ENCODE measurements at places on chromosomes 2 and 18.

DNA sequence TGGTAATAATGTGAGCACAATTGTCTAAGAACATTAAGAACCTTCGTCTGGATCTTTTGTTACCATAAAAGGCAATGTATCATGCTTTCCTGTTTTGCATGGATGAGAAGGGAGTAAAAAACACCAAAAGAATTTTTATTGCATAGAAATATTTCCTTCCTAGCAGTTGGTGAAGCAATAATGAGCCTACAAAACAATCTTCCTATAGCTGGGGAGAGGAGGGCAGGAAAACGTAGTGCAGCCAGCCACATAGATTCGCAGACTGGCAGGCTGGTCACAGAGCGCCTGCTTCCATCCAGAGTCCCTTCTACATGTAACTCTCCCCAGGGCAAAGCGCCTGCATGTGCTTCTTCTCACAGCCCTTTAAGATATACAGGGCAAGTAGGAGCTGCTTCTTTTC, 190.4 kb downstream of the BABAM2 start:
- DNase-seq = peak; percentile 94

DNA sequence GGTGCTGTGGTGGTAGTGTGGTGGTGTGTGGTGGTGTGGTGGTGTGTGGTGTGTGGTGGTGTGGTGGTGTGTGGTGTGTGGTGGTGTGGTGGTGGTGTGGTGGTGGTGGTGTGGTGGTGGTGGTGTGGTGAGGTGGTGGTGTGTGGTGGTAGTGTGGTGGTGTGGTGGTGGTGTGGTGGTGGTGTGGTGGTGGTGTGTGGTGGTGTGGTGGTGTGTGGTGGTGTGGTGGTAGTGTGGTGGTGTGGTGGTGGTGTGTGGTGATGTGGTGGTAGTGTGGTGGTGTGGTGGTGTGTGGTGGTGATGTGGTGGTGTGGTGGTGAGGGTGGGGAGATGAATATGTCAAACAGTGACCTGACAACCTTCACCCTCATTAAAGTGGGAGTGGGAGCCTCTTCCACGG, 55.6 kb upstream of the DLGAP1 start:
- DNase-seq = peak; percentile 2

DNA sequence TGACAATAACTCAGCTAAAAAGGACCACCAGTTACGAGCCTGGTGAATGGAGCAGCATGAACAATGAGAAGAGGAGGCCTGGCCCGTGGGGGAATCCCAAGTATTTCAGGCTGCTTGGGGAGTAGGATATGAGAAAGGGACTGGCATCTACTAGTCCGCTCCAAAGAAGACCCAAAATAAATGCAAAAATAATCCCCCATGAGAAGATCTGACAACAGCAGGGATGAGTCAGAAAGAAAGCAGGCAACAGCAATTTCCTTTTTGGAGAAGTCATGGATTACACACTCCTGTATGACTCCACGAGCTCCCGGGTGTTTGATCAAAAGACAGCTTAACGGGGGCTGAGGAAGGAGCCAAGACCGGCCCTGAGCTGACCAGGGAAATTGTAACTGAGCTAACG, 111.4 kb downstream of the SOX11 start:
- no peak for DNase-seq

DNA sequence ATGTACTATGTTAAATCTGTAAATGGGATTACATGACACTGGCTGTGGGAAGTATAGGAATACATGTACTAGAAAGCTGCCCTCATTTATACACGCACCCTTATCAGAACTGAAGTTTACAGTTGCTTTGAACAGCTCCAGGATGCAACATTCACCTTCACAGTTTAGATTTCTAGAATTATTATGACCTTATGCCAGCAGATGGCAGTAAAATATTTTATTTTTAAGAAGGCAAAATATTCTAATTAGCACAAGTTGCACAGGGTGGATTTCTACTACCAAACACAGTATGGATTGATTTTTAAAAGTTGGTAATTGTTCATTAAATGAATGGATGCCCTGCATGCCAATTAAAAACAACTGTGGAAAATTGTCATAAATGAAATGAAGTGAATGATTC, 670.4 kb downstream of the KCNJ3 start:
- DNase-seq = peak; percentile 20

- DNase-seq = peak; percentile 25
Observed at GRCh38 chr18:961644-962355, 57.1 kb downstream of the ADCYAP1 start.

DNA sequence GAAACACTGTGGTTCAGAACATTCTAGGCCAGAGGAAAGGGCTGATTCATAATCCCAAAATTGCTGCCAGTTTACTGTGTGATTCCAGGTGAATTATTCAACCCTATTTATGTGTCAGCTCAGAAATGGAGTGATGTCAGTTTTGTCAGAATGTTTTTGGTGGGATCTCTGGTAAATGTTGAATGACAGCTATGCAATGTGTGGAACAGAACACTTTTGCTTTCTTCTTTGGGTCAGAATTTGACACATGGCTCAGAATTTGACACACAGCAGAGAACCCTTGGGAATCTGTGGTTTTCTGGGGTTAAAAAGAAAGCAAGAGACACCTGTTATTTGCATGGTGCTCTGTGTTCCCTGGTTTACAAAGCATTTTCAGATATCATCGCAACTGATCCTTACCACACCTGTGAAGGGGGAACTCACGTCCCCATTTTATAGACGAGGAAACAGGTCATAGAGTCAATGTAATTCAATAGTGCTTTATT, 1.6 kb upstream of the MTA3 start:
- no peak for DNase-seq

DNA sequence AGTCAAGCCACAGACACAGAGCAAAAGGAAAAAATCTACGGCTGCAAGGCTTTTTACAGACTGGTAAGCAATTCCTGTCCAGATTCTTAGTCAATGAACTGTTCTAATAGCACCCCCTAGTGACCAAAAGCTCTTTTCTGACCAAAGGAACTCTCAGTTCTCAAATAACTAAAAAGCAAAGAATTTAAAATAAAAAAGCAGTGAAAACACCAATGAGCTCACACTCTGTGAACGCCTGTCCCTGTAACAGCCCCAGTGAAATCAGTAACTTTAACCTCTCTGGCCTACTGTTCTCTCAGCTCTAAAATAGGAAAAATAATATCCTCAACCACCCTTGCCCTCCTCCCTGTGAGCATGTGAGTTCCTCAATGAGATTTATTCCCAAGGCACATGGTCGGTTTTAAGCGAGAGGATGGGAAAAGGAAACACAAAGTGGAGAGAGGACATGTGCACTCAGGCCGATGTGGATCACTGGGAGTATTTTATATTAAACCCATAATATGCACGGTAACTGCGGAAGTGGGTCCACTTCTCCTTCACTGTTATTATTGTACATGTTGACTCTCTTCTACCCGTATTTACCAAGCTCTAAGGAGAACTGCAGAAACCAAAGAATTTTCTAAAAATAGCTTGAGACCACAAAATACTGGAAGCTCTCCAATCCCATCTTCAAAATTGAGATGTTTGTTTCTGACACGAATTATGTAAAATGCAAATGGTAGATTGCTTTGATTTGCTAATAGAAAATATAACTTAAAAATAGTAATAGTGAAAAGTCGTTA, 128.5 kb downstream of the STK39 start:
- DNase-seq = peak; percentile 87

GRCh38 chr2:133484784-133485183, 83.5 kb downstream of the NCKAP5 start:
- no peak for DNase-seq

DNA sequence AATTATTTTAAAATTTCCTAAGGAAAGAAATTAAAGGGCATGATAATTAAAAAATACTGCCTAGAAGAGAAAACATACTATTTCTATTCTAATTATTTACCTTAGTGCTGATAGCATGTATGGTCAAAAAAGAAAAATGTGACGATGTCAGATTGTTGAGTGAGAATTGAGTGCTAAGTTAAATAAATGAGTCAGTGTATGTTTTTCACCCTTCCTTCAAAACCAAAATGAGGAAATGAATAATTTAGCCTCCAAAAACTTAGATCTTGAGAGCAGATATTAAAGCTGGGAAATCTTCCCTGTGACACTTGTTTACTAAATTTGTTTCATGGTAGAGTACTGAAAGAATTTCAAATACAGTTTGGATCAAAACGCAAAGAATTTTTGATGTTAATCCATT, 58.6 kb upstream of the NYAP2 start:
- DNase-seq = no peak

DNA sequence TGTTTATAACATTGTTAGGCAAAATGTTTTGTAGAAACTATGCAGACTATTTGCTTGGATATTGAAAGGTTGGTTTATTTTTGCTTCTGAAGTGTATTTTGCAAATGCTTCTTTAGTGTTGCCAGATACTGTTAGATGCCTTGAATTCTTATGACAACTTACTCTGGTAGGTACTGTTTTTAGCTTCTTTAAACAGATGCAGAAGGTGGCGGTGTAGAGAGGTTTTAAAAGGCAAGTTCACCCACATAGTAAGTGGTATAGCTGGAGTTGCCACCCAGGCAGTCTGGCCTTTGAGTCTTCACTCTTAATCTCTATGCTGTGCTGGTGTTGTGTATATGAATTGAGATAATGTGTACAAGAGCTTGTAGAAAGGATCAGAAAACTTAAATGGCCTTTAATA, 3.6 kb downstream of the PCYOX1 start:
- no peak for DNase-seq
